ENCODE measurements at places on chromosomes 12 and 14. TPM values are rescaled to one million over a fixed set of nuclear protein-coding genes. Genes with fewer than 3 reads are reported as not detected.

SNRNP35 gene
- total RNA-seq = 24.3 TPM

GPR135 gene
- 15.2 TPM for total RNA-seq

ABCC9 gene
- 0.07 TPM for total RNA-seq

PIP4P1 gene
- total RNA-seq = 22.2 TPM

CMA1 gene
- not detected for total RNA-seq

PTPRR gene
- 12.2 TPM for total RNA-seq

LRR1 gene
- total RNA-seq = 16.1 TPM

BEGAIN gene
- not detected for total RNA-seq

GLI1 gene
- total RNA-seq = not detected

MYF5 gene
- not detected for total RNA-seq

AICDA gene
- not detected for total RNA-seq

CAPS2 gene
- 19.8 TPM for total RNA-seq

NELL2 gene
- total RNA-seq = 1.2 TPM

CLEC2B gene
- 3.9 TPM for total RNA-seq

EPS8 gene
- total RNA-seq = 224 TPM

SOAT2 gene
- 0.79 TPM for total RNA-seq

Data from PC-9 (cell line).